ENCODE measurements at places on chromosomes 3 and 15. TPM values are rescaled to one million over a fixed set of nuclear protein-coding genes. Genes with fewer than 3 reads are reported as not detected.

- no peak for DNase-seq
- H3K36me3 ChIP-seq = no peaks in the 10 kb centered on the region
- H3K27ac ChIP-seq = no peak overlapping the region
- H3K4me3 ChIP-seq = no peak overlapping the region
Observed at GRCh38 chr3:72892081-72892775, 4.4 kb downstream of the GXYLT2 start.

DNA sequence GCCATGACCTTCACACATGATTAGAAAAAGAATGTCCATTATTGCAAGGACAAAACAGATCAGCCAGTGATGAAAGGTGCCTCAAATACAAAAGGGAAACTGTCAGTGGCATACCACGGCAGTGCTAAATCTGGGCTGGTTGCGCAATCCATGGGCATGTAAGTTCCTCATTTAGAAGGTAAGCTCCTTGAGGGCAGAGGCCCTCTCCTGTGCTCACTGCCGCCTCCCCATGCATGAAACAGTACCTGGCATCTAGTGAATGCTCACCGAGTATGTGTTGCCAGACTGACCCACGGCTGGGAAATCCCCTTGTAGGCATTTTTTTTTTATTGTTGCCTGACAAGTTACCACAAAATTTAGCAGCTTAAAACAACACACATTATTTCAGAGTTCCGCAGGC is 312.1 kb upstream of the CHRM5 start:
- H3K27ac ChIP-seq = no peak overlapping the region
- H3K36me3 ChIP-seq = no peaks in the 10 kb centered on the region
- no peak for DNase-seq

GRCh38 chr3:69330891-69331400 is 54.9 kb downstream of the FRMD4B start:
- no peaks in the 10 kb centered on the region for H3K36me3 ChIP-seq
- no peak overlapping the region for H3K4me3 ChIP-seq
- H3K27me3 ChIP-seq = peaks cover under 1% of the 10 kb centered on the region
- DNase-seq = no peak
- H3K27ac ChIP-seq = no peak overlapping the region
- H3K4me1 ChIP-seq = peaks cover 32% of the 10 kb centered on the region

- H3K4me3 ChIP-seq = no peak overlapping the region
- no peaks in the 10 kb centered on the region for H3K27me3 ChIP-seq
- no peaks in the 10 kb centered on the region for H3K36me3 ChIP-seq
- H3K4me1 ChIP-seq = no peaks in the 10 kb centered on the region
- DNase-seq = no peak
Observed at GRCh38 chr3:128040660-128041059, 11.6 kb upstream of the SEC61A1 start.

DNA sequence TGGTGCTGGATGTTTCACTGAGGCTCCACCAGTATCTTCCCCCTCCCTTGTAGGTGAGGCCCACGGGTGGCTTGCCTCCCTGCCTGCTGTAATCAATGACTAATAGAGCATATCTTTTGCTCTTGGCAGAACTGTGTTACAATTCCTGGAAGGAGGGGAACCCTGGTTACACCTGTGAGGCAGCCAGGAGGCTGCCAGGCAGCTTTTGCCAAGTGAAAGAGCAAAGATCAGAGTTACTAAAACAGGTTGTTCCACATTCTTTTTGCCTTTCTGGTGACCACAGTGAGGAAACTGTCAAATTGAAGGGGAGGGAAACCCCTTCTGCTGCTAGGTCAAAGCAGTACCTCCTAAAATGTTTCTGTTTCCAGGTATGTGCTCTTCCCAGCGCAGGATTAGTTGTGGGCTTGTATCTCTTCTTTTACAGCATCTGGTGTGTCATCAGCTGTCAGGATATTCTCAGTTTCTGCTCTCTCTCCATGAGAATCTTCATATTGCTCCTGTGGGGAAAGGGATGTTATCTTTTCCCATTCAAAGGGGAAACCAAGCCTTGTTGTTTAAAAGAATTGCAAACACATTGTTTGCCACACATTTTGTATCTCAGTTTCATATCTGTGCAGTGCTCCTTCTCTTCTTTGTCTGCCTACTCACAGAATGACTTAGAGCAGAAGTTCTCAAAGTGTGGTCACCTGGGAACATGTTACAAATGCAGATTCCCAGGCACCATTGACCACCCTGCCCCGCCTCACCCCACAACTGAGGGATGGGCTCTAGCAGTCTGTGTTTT is 137.4 kb upstream of the UMPS start:
- H3K27me3 ChIP-seq = peaks cover 27% of the 10 kb centered on the region
- no peak overlapping the region for H3K4me3 ChIP-seq
- peak overlapping the region; percentile 53 for H3K27ac ChIP-seq
- no peaks in the 10 kb centered on the region for H3K36me3 ChIP-seq
- DNase-seq = peak; percentile 56
- peaks cover 28% of the 10 kb centered on the region for H3K4me1 ChIP-seq

DNA sequence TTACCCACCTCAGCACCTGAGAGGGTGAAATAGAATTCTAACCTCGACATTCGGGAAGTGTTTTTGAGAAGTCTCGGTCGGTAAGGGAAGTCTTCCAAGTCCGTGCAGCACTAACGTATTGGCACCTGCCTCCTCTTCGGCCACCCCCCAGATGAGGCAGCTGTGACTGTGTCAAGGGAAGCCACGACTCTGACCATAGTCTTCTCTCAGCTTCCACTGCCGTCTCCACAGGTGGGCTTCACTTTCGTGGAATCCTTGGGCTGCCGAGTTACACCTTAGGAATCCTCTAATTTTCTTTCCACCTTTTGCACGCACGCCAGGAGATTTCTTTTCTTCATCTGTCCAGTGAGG is 775 bp downstream of the CCNDBP1 start:
- peak overlapping the region; percentile 93 for H3K27ac ChIP-seq
- H3K36me3 ChIP-seq = peaks cover 13% of the 10 kb centered on the region
- no peak for DNase-seq
- peak overlapping the region; percentile 88 for H3K4me3 ChIP-seq
- no peaks in the 10 kb centered on the region for H3K27me3 ChIP-seq

- H3K4me1 ChIP-seq = no peaks in the 10 kb centered on the region
- H3K36me3 ChIP-seq = no peaks in the 10 kb centered on the region
- H3K4me3 ChIP-seq = no peak overlapping the region
- H3K27me3 ChIP-seq = no peaks in the 10 kb centered on the region
- no peak for DNase-seq
Observed at GRCh38 chr3:159032311-159032710, 230.5 kb downstream of the MFSD1 start.

GRCh38 chr3:38805765-38806386 is 10.1 kb downstream of the SCN10A start:
- H3K4me3 ChIP-seq = no peak overlapping the region
- H3K27ac ChIP-seq = no peak overlapping the region
- H3K36me3 ChIP-seq = no peaks in the 10 kb centered on the region
- H3K4me1 ChIP-seq = no peaks in the 10 kb centered on the region
- peak; percentile 67 for DNase-seq
- H3K27me3 ChIP-seq = no peaks in the 10 kb centered on the region

GRCh38 chr3:29972320-29972993 is 633.9 kb upstream of the TGFBR2 start:
- H3K27me3 ChIP-seq = peaks cover 11% of the 10 kb centered on the region
- DNase-seq = no peak
- H3K36me3 ChIP-seq = no peaks in the 10 kb centered on the region
- no peaks in the 10 kb centered on the region for H3K4me1 ChIP-seq
- no peak overlapping the region for H3K27ac ChIP-seq

DNA sequence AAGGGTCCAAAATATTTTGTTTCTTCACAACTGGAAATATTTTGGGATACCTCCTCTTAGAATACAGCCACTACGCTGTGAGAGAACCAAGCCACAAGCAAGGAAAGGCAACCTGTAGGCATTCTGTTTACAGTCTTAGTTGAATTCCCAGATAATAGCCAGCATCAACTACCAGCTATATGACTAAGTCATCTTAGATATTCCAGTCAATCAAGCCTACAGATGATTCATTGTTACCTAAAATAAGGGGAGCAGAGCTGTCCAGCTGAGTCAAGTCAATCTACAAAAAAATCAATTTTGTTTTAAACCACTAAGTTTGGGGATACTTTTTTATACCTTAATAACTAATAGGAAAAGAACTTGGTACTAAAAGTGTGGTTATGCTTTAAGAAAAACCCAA is 526.4 kb upstream of the DPPA4 start:
- no peaks in the 10 kb centered on the region for H3K27me3 ChIP-seq
- H3K36me3 ChIP-seq = no peaks in the 10 kb centered on the region
- H3K4me3 ChIP-seq = no peak overlapping the region

DNA sequence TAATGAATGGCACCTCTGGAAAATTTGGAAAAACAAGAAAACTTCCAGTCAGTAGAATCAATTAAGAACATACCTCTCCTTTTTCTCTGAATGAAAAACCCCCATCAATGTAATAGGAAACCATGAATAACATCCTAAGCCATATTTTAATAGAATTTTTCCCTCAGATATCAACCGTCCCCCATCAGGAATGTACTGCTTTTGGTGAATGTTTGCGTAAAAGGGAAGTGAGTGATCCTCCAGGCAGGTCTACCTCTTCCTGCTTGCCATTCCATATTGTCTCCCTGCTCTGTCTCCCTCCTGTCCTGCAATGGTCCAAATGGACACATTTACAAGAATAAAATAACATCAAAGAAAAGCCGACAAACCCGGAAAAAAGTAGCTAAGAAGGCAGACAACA is 30.8 kb downstream of the LAMP3 start:
- H3K4me1 ChIP-seq = no peaks in the 10 kb centered on the region
- no peak for DNase-seq
- no peak overlapping the region for H3K27ac ChIP-seq
- H3K4me3 ChIP-seq = no peak overlapping the region
- peaks cover 18% of the 10 kb centered on the region for H3K36me3 ChIP-seq
- no peaks in the 10 kb centered on the region for H3K27me3 ChIP-seq

DNA sequence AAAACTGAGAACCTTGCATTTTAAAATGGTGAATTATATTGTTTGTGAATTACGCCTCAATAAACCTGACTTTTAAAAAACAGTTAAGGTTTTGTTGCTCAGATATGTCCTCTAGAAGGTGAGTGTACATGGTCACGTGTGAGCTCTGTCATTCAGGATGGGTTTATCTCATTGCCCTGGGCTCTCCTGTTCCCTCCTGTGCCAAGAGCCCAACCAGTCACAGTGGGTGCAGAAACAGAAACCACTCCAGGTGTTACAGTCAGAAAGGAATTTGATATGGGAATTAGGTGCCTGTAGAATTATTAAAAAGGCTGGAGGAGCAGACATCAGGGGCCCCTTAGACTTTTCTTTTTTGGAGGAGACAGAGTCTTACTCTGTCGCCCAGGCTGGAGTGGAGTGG is 196.4 kb downstream of the STT3B start:
- no peak for DNase-seq
- no peaks in the 10 kb centered on the region for H3K4me1 ChIP-seq
- H3K4me3 ChIP-seq = no peak overlapping the region
- peaks cover 8% of the 10 kb centered on the region for H3K27me3 ChIP-seq

DNA sequence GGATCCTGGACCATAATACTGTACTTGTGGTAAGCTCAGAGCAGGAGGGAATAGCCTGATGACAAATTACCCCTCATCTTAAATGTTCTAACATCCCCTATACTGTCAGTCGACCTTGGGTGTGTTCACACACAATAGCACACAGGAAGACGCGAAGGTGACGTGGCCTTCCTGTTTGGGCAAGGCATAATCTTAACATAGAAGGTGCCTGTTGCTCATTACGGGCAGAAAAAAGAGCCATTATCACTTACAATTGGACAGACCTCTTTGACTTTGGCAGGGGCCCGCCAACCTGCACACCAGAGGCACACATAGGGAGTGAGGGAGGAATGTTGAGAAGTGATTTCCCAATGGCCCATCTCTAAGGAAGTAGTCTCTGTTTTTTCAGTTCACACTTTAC is 144.2 kb downstream of the ANO10 start:
- H3K4me1 ChIP-seq = peaks cover 47% of the 10 kb centered on the region
- DNase-seq = peak; percentile 83
- peak overlapping the region; percentile 94 for H3K27ac ChIP-seq
- no peaks in the 10 kb centered on the region for H3K27me3 ChIP-seq
- H3K4me3 ChIP-seq = peak overlapping the region; percentile 22

GRCh38 chr3:29643034-29643425 is 362.2 kb downstream of the RBMS3 start:
- peaks cover 2% of the 10 kb centered on the region for H3K27me3 ChIP-seq
- no peaks in the 10 kb centered on the region for H3K4me1 ChIP-seq
- no peak overlapping the region for H3K27ac ChIP-seq
- no peak for DNase-seq
- no peak overlapping the region for H3K4me3 ChIP-seq

DNA sequence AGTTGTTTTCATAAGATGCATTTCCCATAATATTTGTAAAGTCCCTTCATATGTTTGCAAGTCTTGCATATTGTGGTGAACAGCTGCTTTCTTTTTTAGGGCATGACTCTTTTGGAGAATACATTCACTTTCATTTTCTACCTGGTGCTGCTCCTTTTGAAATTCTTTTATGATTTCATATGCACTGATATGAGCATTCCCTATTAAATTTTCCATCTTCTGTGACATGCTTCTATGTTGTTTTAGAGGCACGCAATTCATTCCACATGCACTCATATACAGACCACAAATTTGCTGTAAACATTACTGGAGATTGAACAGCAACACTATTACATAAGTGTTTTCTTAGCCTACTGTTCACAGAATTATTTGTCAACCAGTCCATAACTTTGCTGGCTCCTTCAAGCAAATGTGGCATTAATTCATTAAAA is 92.8 kb upstream of the TNFSF10 start:
- no peaks in the 10 kb centered on the region for H3K27me3 ChIP-seq
- no peak for DNase-seq
- H3K36me3 ChIP-seq = no peaks in the 10 kb centered on the region
- no peak overlapping the region for H3K27ac ChIP-seq
- H3K4me3 ChIP-seq = no peak overlapping the region
- H3K4me1 ChIP-seq = peaks cover 9% of the 10 kb centered on the region

- no peaks in the 10 kb centered on the region for H3K27me3 ChIP-seq
- peak overlapping the region; percentile 89 for H3K4me3 ChIP-seq
- H3K36me3 ChIP-seq = no peaks in the 10 kb centered on the region
- DNase-seq = no peak
- H3K27ac ChIP-seq = peak overlapping the region; percentile 98
- H3K4me1 ChIP-seq = peaks cover 19% of the 10 kb centered on the region
Observed at GRCh38 chr3:127670761-127671522, 1.8 kb upstream of the ABTB1 start.

GRCh38 chr3:113532698-113533533 is 561 bp downstream of the SIDT1 start:
- DNase-seq = peak; percentile 63
- H3K36me3 ChIP-seq = peaks cover 26% of the 10 kb centered on the region
- peak overlapping the region; percentile 97 for H3K4me3 ChIP-seq
- peak overlapping the region; percentile 98 for H3K27ac ChIP-seq

DNA sequence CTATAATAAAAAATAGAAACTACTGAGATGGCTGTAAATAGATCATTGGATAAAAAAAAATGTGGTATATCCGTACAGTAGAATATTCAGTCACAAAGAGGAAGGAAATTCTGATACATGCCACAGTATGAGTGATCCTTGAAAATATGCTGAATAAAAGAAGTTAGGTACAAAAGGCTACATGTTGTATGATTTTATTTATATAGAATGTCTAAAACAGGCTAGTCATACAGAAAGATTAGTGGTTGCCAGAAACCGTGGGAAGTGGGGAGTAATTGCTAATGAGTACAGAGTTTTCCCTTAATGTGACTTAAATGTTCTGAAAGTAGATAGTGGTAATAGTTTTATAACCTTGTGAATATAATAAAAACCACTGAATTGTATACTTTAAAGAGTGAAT is 24.9 kb upstream of the FAH start:
- no peak overlapping the region for H3K27ac ChIP-seq
- H3K27me3 ChIP-seq = no peaks in the 10 kb centered on the region

GRCh38 chr15:62057341-62057980 is 2.8 kb downstream of the VPS13C start:
- no peak overlapping the region for H3K4me3 ChIP-seq
- no peak overlapping the region for H3K27ac ChIP-seq
- no peaks in the 10 kb centered on the region for H3K27me3 ChIP-seq
- DNase-seq = no peak

Gene RPUSD2
- total RNA-seq = 19.0 TPM

Gene CELF6
- total RNA-seq = 0.20 TPM

Gene COL7A1
- 2.2 TPM for total RNA-seq

Gene TUSC7
- not detected for total RNA-seq
